IPS DF 6.9 (cell line): ENCODE measurements at places on chromosomes 5 and 9.

- no peak for DNase-seq
Observed at GRCh38 chr5:78845470-78845869, 139.6 kb downstream of the ARSB start.

DNA sequence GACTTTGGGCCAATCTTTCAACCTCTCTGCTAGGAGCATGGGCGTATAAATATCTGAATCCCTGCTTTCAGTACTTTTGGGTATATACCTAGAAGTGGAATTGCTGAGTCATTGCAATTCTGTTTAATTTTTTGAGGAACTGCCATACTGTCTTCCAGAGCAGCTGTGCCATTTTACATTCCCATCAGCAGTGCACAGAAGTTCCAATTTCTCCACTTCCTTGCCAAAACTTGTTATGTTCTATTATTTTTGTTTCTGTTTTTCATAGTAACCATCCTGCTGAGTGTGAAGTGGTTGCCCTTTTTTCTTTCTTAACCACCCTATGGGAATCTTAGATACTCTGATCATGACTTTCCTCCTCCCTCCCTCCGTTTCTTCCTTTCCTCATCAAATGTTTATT, 11.1 kb upstream of the CCIN start:
- no peak for DNase-seq

GRCh38 chr9:113468716-113469448, 5.4 kb downstream of the RGS3 start:
- no peak for DNase-seq

DNA sequence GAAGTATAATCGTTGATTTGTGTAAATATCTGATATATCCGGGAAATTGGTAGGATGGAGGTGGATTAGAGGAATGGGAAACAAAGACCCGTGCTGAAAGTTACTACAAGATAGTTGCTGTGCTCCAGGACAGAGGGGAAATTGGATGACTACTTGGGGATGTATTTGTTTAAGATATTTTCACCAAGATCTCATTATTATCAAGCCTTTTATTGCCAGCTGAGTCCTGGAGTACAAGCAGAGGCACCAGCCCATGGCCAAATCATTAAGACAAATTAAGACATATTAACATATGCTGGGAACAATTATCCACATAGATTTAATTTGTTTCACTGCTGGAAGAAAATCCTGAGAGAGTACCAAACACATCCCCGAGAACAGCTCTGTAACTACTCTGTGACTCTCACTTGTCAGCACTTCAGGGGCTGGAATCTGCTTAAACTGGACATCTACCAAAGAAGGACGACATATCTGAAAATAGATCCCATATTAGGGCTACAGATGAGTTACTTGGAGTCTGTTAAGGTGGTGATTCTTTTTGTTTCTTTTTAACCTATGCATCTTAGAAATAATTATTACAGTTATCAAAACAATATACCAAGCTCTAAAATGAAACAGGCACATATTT, 68.2 kb downstream of the SLC1A1 start:
- DNase-seq: no peak

DNA sequence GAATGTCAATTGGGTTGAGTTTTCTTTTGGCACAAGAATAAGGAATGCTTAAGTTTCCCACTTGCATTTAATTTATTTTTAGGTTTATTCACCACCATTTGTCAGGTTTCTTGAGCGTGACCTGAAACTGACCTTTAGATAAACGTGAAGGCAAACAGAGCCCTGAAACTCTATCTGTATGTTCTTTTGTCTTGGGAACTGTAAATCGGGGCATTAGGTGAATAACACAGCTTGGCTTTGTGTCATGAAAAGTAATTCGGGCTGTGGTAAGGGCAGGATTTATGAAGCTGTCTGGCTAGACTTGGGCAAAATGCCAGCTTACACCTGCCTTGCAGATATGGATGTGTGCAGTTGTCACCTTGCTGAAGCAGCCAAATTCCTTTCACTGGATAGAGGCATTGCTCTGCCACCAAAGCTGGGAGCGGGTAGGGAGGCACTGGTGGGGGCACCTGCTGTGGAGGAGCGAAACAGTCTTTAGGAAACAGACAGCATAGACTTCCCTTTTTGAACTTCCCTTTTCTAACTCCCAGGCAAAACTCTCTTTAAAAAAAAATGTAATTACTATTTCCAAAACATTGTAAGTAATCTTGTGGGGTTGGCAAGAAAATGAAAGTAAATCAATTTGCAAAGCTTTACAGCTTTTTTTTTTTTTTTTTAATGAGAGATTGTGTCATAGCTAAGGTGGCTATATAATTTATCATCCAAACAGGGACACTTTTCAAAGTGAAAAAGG, 545.2 kb downstream of the CSNK1G3 start:
- DNase-seq: no peak

DNA sequence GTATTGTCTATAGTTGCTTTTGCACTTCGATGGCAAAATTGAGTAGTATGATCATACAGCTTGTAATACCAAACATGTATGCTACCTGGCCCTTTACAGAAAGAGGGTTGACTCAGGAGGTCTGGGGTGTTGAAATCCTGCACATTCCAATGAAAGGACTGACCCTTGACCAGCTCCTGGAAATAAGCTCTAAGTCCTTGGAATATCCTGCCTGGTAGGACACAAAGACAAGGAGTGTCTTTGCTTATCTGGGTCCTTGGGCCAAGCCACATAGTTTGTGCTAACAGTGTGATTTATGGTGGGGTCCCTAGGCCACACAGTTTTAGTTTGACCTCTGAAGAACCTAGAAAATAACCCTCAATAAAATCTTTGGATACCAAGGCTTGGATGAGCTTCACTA, 89.3 kb upstream of the FTMT start:
- no peak for DNase-seq

GRCh38 chr5:34576891-34577666, 79.0 kb upstream of the RAI14 start:
- no peak for DNase-seq

DNA sequence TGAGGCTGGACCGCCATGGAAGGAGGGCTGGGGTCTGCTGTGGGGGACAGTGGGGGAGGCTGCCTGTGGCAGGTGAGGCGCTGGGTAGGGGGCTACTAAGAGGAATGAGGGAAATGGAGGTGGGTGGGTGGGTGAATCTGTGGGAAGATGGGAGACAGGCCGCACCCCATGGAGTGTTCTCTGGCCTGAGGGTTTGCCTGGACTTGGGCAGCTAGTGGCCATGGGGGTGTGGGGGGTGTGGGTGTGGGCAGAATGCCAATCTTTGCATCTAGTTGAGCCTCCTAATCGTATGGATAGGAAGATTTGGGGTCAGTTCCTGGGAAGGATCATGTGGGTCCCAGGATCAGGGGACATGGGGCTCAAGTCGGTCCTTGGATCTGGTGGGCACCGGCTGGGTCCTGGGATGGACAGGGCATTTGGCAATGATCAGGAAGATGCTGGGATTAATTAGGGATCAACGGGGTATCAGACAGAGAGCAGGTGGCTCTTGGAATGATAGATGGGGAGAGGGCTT, 518 bp downstream of the ZDHHC12 start:
- no peak for DNase-seq

- DNase-seq: no peak
Observed at GRCh38 chr5:121156565-121156964, 692.5 kb downstream of the PRR16 start.

DNA sequence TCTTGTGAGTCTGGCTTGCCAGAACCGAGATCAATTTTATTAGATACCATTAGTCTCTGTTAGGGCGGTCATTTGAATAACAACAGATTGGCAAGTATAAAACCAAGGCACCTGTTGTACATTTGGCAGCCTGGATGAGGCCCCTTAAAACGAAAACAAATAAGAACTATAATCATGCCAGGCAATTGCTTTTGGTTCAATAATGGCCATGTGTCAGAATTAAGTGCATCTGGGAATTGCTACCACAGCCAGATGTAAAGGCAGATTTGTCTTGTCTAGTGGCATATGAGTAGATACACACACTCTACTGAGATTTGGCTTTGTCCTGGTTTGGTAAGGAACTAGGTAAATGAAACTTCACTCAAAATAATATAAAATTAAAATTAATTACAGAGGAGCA, 1046.2 kb upstream of the DMAC1 start:
- DNase-seq: no peak

DNA sequence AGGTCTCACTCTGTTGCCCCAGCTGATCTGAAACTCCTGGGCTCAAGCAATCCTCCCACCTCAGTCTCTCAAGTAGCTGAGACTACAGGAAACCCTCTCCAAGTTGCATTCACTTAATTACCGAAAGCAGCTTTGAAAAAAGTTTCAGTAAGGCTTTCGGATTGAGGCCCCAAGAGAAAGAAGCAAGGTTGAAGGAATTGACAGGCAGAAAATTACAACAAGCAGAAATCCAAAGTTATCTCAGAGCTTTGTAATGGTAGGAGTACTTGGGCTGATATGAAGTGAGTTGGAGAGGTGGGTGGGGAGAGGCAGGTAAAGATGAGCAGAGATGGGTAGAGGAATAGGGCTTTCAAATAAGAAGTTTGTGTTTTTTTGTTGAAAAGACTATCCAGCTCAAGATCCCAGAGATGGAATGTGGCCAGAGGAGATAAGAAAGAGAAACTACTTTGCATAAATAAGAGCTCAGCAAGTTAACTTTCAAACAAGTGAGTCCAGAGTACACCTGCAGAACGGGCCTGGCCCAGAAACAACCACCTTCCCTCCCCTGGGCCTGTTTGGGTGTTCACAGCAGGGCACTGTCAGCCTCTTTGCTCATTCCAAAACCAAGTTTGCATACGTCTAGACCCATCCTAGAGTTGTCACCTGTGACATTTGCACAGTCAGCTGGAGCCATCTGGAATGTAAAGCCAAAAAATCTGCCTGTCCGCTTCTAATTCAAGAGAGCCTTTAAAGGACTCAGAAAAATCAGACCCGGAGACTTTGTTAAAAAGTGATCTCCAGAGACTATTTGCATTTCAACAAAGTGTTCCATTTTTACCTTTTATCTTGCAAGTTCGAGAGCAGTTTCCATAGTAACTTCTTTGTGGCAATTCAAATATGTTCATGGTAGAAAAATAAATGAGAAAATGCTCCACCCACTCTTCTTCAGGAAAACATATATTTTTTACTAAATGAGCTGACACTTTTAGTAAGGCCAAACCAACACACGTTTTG, 2.2 kb upstream of the CLINT1 start:
- DNase-seq: no peak

GRCh38 chr5:156221816-156222215, 105.1 kb upstream of the SGCD start:
- no peak for DNase-seq

- no peak for DNase-seq
Observed at GRCh38 chr9:21326526-21327139, 8.6 kb downstream of the KLHL9 start.

GRCh38 chr5:169301986-169302385, 1.0 kb upstream of the SLIT3 start:
- no peak for DNase-seq

DNA sequence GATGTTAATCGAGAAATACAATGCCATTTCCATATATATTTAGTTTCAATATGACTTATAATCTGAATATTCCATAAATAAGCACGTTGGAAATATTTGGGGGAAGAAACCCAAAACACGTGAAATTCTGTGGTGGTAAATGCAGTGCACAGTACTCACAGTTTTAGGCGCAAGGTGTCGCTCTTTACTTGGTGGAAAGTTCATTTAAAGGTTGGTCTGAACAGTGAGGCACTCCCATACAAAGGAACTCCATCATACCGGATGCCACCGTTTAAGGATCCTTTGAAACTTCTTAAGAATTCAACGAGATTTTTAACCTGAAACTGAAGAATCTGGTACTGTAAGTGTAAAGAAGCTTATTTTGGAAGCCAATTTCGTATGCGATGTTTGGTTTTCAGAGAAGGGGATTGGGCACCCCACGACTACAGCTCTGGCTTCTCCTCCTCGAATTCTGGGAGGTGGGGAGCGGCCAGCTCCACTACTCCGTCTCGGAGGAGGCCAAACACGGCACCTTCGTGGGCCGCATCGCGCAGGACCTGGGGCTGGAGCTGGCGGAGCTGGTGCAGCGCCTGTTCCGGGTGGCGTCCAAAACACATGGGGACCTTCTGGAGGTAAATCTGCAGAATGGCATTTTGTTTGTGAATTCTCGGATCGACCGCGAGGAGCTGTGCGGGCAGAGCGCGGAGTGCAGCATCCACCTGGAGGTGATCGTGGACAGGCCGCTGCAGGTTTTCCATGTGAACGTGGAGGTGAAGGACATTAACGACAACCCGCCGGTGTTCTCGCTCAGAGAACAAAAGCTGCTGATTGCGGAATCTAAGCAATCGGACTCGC, at the start of gene PCDHA11:
Gene PCDHA11 (plus strand): TSS at position 237 of the 834 bp plus-strand sequence. CDS start 147 bp downstream, at position 384.
- DNase-seq: no peak

DNA sequence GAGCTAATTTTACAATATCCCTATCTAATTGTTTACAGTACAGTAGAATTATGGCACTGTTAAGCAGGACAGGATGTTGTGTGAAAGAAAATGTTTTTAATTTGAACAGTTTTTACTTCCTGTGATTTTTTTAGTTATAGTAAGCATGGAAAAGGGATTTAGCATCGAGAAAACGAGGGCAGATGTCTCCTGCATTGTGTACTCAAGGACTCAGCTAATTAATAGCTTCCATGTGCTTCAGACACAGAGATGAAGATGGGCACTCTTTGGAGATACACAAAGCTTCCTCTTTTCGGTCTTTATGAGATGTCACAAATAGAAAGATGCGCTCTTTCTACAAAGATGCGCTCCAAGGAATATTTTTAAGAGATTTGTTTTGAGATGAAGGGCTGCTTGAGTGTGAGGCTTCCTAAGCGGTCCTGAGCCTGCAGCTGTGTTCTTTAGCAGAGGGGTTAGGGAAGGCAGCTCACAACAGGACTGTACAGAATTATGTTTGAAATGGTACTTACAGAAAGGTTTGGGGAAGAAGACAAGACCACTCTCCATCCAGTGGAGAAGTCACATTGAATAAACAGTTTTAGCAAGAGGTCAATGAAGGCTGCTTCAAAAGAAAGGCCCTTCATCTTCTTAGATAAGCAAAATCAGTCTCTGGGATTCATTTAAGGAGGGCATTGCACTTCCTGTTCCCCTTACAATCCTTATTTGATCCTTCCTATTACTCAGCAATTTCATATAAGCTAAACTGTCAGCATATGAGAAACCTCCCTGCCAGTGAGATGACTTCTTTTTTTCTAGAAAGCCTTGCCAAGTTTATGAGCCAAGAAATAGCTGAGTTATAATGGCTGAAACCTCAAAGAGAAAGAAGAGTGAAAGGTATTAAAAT, 311.5 kb downstream of the EFNA5 start:
- no peak for DNase-seq

GRCh38 chr5:146662229-146662628, 146.2 kb upstream of the GPR151 start:
- no peak for DNase-seq
